ENCODE measurements at places on chromosomes 3 and 15.

- no peak for DNase-seq
Observed at GRCh38 chr3:50201573-50202315, 3.3 kb upstream of the SLC38A3 start.

DNA sequence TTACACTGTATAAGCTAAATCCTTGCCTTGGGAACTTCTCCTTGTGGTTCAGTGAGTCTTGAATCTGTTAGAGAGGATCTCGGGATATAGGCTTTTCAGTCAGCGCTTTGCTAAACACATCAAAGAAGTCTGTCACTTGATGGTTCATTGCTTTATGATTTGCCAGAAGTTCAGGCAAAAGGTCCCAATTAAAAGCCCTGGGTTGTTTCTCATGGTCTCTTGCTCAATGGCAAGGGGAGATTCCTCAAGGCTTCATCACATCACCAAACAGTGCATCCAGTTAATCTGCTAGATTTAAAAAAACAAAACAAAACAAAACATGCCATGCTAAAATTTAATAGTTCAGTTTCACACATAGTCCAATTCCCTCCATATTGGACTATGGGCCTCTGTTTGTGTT, 114.8 kb downstream of the FILIP1L start:
- no peak for DNase-seq

DNA sequence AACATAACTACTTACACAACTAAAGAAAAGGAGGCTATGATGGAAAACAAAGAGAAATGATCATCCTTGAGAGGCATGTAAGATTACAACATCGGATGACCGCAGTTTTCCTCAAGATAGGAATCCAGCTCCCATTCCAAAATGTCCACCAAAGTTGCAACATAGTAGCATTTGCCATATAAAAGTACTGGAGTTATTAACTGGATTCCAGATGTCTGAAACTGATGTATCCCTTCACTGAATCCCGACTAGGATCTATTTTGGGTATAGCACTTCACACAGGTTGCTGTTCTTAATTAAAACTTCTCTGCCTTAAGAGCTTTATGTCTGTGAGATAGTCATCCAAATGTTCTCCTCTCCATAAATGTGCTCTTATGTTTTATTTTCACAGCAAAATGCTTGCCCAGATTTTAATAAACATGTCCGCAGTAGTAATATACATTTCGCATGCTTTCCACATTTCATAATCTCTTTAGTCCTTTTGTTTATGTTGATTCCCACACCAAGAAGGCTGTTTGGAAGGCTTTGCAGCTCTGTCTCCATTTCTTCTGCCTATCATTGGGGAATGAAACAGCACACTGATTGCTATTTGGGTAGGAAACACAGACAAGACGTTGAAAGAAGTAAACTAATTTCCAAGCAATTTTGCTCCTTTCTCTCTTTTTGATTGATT, 716.5 kb upstream of the CFAP20DC start:
- no peak for DNase-seq

DNA sequence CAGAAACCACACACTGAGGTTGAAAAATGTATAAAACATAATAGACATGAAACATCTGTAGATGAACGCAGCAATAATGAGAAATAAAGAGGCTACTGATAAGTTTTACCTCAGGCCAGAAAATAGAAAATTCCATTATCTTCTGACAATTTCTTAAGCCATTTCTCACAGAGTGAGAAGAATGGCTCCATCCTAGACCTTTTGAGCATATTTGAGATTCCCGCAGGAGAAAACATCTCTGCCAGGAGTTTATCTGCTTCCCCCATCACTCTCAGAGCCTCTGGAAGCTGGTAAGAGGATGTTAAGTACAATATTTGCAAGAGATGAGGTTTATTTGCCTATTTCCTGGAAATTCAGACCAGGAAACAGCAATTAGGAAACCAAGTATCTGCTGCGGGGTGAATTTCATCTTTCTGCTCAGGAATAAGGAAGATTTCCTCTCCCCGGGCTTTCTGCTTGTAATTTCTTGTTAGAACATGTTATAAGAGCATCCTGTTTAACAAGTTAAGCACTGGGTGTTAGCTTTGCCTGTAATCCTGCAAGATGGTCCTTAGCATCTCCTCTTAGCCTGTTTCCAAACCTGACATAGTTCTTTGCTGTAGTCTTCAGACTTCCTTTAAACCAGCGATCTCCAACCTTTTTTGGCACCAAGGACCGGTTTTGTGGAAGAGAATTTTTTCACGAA, 54.8 kb downstream of the ATP13A4 start:
- DNase-seq: no peak

DNA sequence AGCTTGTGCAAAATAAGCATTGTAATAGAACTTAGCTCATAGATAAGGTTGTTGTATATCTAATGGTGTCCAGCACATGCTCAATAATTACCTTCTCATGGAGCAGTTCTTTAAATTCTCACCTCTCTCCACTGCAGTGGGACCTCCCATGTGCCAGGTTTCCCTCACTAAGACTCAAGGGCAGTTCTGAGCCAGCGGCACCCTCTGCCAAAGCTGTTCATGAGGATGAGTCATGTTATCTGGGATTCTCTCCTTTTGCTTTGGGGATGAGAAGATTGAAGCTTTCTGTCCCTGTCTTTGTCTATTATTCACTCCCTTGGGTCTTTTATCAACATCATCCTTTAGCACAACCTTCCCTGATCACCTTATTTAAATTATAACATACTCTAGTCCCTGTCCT, 15.6 kb upstream of the AMOTL2 start:
- DNase-seq: no peak

GRCh38 chr3:113968986-113969385, 21.2 kb downstream of the ZDHHC23 start:
- no peak for DNase-seq

DNA sequence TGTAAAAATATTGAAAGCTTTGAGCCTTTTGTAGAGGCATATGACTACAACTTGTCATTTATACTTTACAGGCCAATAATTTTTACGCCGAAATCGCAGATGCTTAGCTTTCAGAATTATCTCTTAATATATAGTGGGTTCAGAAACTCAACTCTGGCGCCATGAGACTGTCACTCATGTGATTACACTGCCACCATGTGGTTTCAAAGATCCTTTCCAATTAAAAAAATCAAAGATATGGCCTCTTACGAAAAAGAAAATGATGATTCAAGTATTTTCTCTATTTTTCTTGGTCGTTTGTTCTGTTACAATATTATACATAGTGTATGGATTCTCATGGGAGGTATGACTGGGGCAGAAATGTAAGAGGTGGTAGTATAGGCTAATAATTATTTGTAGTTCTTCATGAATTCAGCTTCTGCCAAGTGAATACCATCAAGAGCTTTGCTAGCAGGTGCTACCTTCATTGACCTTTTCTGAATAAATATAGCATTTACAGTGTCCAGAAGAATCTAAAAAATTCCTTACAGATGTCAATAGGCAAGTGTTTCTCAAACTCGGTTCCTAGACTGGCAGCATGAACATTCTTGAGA, 751.7 kb upstream of the GOLIM4 start:
- peak; percentile 14 for DNase-seq

- DNase-seq: no peak
Observed at GRCh38 chr15:62503451-62503850, 338.4 kb upstream of the C2CD4B start.

- DNase-seq: no peak
Observed at GRCh38 chr15:31252171-31252785, 74.4 kb upstream of the KLF13 start.

DNA sequence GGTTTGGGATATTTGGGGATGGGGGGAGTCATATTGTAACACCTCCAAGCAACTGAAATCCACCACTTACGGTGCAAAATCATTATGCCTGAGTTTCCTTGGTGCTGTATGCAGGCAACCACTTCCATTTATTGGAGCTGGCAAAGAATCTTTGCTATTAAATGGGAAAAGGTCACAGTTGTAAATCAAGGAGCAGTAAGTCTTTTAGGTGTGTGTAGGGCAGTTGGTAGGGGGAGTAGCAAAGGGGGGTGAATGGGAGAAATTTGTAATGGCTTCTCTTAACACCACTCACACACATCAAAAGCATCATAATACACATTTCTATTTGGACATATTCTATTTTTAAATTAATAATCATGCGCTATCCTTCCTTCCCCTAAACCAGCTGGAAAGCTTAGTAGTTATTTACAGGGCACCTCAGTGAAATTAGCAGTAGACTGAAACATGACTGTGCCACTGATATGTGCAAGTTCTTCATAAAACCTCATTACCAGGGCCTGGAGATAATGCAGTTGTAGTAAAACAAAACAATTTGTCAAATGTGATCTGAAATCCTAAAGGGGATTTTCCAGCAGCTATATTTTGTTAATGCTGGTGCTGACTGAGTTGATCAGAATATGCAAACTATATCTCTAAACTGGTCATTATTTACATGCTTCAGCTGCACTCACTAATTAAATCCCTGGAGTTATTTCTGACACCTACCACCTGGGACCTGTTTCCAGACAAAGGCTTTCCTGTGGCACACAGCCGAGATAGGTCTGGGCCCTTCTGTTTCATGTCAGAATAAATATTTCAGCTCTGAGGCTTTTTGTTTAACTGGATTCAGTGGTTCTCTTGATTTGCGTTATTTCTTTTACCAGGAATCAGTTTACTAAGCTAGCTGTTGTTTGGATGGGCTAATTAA, 90.1 kb downstream of the B3GALNT1 start:
- DNase-seq: peak; percentile 35

DNA sequence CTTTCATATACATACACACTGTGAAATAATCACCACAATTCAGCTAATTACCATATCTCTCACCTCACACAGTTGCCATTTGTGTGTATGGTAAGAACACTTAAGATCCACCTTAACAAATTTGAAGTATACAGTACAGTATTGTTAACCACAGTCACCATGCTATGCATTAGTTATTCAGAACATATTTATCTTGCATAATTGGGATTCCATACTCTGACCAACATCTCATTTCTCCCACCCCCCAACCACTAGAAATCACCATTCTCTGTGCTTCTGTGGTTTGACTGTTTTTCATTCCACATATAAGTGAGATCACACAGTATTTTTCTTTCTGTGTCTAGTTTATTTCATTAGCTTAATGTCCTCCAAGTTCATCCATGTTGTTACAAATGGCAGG, 247.7 kb upstream of the CTNNB1 start:
- no peak for DNase-seq

DNA sequence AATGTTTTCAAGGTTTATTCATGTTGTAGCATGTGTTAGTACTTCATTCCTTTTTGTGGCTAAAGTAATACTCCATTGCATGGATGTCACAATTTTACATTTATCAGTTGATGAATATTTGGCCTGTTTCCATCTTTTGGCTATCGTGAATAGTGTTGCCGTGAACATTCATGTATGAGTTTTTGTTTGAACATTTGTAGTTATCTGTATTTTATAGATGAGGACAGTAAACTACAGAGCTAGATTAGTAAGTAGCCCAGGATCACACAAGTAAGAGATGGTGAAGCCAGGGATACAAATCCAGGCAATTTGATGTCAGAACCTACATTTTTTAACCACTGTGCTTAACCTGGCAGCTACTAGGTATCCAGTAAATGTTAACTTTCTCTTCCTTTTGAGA, 63.2 kb downstream of the ASTE1 start:
- DNase-seq: no peak

Data from NCI-H1694 treated with DMSO at 0.1 percent for 48 hours (cell line).